Femur (tissue), 1 donor: ENCODE measurements at places on chromosomes 16 and 17.

- DNase-seq: no peak
These were observed 194.0 kb downstream of the KATNIP start for GRCh38 chr16:27743963-27744362.

DNA sequence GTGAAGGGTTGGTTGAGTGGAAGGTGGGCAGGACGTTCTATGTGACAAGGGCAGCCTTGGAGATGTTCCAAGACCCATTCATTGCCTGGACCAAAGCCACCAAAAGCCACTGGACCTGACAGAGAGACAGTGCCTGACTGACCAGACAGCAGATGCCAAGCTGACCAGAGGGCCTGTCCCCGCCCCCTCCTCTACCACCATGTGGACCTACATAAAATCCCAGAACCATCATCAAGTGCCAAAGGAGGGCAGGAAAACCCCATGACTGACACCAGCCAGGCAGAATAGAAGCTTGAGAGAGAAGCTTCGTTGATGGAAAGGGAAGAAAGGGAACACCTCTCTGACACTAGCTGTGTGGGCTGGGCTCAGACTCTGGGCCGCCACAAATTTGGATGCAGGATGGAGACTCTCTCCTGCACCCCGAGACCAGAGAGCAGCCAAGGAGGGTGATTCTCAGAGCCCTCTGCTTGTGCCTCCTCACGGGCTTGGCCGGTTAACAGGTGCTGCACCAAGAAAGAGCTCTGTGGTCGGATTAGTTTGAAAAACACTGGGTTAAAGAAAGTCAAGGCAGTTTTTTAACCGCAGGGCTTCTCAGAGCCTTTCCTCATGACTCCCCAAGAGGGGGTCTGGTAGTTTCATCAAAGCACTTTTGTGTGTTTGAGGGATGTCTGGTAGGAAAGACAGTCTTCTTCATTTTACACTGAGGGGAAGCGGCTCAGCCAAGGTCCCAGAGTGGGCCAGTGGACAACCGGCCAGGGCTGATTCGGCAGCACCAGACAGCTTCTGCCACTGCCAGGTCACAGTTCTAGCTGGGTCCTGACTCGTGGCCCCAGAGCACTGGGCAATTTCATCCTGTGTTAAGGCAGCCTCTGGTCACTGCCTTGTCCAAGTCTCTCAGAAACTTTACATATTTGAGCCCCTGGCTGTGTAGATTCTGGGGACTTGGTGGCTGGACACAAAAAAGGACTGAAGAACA lies 1.7 kb downstream of the TNFRSF13B start:
- DNase-seq: no peak

GRCh38 chr16:76946879-76947278 lies 244.1 kb upstream of the MON1B start:
- no peak for DNase-seq

DNA sequence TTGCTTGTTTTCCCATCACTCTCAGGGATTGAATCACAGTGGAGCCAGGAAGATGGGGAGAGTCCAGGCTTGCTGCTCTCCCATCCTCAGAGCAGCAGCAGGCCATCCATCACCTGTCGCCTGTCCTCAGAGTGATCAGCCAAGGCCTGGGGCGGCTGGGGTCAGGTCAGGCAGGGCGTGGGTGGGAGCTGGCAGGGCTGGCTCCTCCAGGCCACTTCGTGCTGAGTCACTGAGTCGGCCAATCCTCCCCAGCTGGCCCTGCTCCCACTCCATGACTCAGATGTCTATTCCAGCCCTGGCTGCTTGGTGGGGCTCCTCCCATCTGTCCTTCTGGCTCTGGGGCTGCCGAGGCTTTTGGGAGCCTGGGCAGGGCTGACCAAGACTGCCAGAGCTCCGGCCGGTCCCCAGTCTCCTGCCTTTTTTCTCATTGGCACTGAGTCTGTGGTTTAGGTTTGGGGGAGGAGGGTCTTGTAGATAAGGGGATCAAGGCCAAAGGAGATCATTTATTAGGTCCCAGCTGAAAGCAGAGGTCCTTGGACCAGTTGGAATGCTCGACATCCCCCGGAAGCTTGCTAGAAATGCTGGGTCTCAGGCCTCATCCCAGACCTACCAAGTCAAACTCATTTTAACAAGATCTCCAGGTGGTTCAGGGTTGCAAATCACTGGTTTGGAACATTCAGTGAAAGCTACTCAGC lies 72.7 kb downstream of the ABCC1 start:
- DNase-seq: peak; percentile 94

DNA sequence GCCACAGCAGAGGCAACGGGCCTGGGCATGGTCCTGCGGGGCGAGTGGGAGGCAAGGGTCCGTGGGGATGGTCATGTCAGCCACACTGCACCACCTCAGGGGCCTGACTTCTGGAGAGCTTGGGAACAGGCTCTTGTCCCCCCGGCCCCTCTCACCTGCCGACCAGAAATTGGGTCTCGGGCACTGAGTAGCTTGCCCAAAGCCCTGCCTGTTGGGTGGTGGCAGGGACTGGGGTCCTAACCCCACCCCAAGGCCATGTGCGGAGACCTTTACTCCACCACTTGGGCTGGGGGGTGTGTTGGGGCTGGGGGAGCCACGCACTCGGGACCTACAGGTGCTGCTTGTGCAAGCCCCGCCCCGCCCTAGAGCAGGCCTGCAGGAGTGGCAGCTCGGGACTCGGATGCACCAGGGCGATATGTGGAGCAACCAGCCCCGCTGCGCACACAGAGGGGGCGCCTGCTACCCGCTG lies 24.2 kb upstream of the CHMP6 start:
- DNase-seq: no peak

GRCh38 chr17:59858167-59858816 lies 34.5 kb downstream of the TUBD1 start:
- no peak for DNase-seq

- DNase-seq: no peak
These were observed 30.5 kb upstream of the NKD1 start for GRCh38 chr16:50517450-50518252.

GRCh38 chr17:3695723-3696411 lies at the start of gene P2RX5:
Gene P2RX5 (minus strand): TSS chr17:3696155. CDS start chr17:3696005, 150 bp downstream.
- DNase-seq: peak; percentile 40

DNA sequence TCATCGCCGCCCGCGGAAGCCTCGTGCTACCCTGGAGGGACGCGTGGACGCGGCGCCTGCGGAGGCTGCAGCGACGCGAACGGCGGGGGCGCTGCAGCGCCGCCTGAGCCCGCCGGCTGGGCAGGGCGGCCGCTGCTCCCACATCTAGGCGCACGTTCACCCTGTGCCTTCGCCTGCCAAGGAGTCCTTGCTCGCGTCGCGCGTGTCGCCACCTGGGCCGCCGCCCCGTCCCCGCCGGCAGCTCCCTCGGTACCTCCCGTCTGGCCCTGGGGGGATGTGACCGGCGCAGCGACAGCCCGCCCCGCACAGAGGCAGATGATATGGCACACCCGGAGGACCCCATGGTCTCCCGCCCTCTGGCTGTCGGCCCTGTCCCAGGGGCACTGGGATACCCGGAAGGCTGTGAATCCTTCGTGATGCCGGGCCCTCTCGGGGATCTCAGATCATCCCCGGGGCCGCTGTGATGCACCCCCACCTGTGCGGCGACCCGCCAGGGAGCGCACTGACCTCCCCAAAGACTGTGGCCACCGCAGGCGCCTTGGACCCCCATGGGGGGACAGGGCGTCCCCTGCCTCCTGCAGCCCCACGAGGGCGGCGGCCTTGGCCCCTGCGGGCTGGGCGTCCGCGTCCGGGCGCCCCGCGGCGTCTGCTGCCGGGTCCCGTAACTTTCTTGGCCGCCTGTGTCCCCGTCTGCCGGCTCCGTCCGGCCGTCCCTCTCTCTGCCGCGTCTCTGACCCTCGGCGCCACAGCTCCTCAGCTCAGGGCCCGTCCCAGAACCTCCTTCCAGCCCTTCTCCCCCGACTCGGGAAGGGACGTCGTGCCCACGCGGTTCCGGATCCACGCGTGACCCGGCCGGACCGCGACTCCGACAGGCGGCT lies 689 bp upstream of the TBC1D24 start:
- no peak for DNase-seq

GRCh38 chr17:11241611-11242226 lies 706 bp downstream of the SHISA6 start:
- DNase-seq: no peak

- no peak for DNase-seq
These were observed 25.9 kb downstream of the MYH3 start for GRCh38 chr17:10631048-10631700.

- no peak for DNase-seq
These were observed 41.0 kb upstream of the MRPS23 start for GRCh38 chr17:57890857-57891232.

- no peak for DNase-seq
These were observed 1.2 kb downstream of the MAF start for GRCh38 chr16:79599256-79599836.

- no peak for DNase-seq
These were observed 41.8 kb upstream of the AMZ2 start for GRCh38 chr17:68205808-68206720.

DNA sequence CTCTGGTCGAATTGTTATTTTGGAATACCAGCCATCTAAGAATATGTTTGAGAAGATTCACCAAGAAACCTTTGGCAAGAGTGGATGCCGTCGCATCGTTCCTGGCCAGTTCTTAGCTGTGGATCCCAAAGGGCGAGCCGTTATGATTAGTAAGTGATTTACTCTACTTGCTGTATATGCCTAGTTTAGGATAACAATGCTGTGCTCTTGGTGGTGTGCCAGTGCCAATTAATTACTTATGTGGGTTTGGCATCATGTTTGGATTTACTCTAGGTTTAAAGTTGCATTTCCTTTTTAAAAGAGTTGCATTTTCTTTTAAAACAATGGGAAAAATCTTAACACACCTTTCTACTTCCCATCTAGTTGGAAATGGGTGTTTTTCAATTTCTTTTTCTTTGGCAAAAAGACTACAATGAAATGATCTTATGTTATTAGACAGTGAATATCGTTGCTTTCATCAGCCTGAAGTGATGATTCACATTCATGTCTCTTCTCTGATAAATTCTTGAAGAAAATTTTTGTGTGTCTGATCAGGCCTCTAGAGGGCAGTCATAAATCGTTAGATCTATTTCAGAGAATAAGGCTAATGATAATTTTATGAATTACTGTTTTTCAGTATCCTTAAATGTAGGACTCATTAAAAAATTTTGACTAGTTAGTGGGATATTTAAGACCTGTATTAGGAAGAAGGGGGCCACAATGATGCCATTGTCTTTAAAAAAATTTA lies 5.6 kb downstream of the SF3B3 start:
- DNase-seq: no peak

- peak; percentile 43 for DNase-seq
These were observed 1.6 kb downstream of the BORCS6 start for GRCh38 chr17:8188263-8188839.

DNA sequence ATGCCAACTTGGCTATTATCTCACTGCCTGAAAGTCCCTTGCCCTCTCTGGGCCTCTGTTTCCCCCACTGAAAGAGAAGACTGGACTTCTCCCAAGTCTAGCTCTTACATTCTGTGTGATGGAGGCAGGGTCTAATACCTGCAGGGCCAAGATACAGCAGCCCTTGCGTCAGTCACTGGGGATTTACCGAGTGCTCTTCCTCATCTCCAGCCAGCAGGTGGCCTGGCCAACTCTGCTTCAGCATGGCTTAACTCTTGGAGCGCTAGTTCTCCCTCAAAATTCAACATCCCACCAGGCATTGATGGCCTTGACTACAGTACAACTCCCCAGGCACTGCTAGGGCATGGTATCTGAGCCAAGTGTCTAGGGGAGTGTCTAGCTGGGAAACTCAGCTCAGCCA lies 19.9 kb upstream of the MTMR4 start:
- DNase-seq: no peak

DNA sequence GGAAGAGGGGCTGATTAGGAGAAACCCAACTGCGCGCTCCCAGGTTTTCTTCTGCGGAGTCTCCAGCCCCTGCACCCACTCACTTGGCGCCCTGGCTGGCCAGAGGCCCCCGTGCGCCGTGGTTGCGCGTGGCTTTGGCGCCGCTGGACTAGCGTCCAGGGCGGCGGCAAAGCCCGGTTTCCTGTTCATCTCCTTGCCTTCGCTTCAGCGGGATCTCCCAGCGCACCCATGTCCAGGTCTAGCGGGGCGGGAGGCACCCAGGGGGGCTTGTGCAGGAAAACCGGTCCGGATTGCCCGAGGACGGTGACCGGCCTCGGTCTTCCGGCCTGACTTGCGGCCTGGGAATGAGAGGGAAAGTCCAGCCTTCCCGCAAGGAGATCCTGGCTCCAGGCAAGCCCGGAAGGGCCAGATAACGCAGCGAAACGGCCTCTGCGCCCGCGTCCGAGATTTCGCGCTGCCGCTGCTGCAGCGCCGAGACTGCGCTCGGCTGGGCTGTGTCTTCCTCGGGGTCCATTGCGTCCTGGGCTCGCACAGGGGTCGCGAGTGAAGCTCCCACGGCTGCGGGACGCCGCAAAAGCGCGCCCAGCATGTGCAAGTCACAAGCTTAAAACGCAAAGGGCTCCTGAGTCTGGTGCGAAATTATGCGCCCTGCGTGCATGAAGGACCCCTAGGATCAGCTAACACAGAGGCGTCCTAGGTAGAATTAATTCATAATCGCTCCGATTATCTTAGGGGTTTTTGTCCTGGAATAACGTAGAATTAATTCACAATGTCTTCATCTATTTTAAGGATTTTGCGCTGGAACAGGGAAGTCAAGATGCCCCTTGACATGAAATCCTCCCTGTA lies 5.7 kb downstream of the FOXF1 start:
- no peak for DNase-seq
